Stimulated activated CD4-positive, alpha-beta T cell treated with anti-CD3 and anti-CD28 coated beads, Interleukin-4, amount 100 ng/mL, for 4 hours (primary cell): ENCODE measurements at places on chromosomes 1 and 21.

- DNase-seq: no peak
Measured at GRCh38 chr1:3921765-3922164, 21.7 kb upstream of the C1orf174 start.

- DNase-seq: peak; percentile 18
Measured at GRCh38 chr1:54475357-54475881, 69.2 kb upstream of the SSBP3 start.

DNA sequence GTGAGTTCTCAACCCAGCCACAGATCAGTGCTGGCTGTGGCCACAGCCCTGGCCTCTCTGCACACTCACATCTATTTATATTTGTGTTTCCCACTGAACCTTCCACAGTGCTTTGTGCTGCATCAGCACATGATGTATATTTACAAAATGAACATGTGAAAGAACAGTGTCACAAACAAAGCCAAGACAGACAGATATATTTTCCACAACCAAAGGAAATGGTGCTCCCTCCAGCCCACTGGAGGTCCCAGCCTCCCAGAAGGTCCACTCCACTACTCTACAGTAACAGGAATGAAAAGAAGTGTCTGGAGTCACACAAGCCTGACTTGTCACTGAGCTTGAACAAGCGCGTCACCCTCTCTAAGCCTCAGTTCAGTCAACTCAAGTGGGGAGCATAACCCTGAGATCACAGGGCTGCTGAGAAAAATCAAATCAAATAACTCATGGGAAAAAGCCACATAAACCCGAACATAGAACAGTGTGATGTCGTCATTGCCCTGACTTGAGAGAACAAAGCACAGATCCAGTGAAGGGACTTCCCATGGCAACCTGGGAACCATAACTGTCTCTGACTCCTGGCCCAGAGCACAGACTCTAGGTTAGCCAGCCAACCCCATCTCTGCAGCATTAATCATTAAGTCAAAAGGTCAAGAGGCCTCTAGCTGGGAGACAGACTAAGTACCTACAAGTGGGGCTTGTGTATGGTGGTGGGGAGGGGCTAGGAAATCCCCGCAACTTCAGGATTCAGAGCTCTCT, 121.2 kb downstream of the TRABD2B start:
- no peak for DNase-seq

DNA sequence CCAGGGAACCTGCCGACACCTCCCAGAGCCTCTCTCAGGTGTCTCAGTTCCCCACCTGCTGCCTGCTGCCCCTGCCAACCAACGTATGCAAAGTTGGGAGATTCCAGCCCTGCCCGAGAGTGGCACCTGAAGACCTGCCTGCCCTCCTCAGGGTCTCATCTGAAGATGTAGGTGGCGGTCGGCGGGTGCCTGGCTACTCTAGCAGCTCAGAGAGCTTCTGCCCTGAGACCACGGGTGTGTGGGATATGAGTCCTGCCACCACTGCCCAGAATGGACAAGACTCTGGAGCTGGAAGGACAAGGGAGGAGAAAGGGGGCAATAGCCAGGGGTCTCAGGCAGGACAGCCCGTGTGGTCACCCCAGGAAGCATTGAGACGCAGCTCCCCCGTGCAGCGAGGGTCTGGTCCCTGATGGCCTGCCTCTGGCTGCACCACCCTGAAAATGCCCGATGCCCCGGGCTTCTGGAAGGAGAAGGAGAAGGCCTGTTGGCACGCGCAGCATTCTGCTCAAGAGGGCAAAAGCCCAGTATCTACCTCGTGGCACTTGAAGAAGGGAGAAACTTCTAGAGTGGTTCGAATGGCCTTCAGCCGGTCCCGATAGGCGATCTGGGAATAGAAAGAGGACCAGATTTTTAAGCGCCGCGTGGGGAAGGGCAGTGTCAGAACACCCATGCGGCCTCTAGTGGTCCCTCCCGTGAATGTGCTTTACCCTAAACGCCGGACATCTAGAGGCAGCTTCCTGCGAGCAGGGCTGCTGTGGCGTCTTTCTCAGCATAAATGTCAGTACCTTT, 88.8 kb downstream of the STUM start:
- DNase-seq: no peak

GRCh38 chr21:29064850-29065481, 8.5 kb downstream of the CCT8 start:
- no peak for DNase-seq

GRCh38 chr1:153220606-153221303, 3.4 kb downstream of the PRR9 start:
- no peak for DNase-seq

GRCh38 chr1:164706606-164706987, 147.6 kb downstream of the PBX1 start:
- no peak for DNase-seq

GRCh38 chr1:233907151-233907550, 2.7 kb downstream of the SLC35F3 start:
- no peak for DNase-seq

GRCh38 chr1:100950781-100951180, 54.9 kb downstream of the SLC30A7 start:
- no peak for DNase-seq

- DNase-seq: no peak
Measured at GRCh38 chr1:49728377-49728776, 295.4 kb downstream of the AGBL4 start.

- no peak for DNase-seq
Measured at GRCh38 chr1:68340951-68341350, 108.6 kb upstream of the WLS start.

DNA sequence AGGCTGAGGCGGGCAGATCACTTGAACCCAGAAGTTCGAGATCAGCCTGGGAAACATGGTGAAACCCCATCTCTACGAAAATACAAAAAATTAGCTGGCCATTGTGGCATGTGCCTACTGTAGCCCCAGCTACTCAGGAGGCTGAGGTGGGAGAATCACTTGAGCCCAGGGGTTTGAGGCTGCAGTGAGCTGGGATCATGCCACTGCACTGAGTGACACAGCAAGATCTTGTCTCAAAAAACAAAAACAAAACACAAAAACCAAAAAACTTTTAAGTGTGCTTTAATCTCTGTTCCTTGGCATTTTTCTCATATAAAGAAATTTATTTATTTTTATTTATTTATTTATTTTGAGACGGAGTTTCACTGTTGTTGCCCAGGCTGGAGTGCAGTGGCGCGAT, 208.2 kb downstream of the URB2 start:
- DNase-seq: no peak

DNA sequence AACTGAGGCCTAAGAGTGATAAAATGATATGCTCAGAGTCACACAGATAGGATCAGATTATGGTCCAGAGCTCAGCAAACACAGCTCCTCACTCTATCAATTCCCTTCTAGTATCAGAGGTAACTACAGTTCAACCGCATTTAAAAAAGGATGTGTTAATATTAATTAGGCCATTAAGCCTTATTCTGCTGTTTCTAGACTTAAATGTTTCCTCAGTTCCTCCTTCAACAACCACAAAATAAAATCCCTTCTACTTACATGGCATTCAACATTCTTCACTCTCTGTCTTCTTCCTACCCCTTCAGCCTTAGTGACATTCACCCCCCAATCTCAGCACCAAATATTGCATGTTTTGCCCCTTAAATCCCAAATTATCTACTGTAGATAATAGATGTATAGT, 254.9 kb downstream of the PLPP3 start:
- no peak for DNase-seq

DNA sequence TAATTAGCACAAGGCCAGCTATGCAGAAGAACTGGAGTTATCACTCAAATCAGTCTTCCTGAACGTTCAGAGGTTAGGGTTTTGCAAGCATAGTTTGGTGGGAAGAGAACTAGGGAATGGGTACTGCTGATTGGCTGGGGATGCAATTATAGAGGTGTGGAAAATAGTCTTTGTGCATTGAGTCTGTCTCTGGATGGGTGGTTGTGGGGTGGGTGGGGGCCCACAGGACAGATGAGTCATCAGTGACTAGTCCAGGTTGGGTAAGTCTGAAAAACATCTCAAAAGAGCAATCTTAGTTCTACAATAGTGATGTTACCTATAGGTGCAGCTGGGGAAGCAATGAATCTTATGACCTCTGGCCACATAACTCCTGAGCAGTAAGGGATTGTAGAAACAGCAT, 89.7 kb upstream of the HMCN1 start:
- DNase-seq: no peak

DNA sequence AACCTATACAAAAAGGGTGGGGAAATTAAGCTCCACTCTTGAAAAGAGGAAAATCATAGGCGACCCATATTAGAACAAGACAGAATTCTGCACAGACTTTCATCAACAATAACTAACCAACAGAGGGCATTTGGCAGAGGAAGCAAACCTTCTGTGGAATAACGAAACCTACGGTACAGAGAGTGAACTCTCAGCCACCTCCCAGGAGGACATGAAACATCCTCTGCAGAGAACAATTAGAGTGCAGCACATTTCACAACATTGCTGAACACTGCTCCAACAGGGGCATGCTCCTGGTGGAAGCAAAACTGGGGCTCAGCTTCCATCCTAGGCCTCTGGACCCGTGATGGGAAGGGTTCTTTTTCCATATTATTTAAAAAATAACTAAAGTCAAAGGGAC, 110.9 kb downstream of the KCNJ15 start:
- no peak for DNase-seq

DNA sequence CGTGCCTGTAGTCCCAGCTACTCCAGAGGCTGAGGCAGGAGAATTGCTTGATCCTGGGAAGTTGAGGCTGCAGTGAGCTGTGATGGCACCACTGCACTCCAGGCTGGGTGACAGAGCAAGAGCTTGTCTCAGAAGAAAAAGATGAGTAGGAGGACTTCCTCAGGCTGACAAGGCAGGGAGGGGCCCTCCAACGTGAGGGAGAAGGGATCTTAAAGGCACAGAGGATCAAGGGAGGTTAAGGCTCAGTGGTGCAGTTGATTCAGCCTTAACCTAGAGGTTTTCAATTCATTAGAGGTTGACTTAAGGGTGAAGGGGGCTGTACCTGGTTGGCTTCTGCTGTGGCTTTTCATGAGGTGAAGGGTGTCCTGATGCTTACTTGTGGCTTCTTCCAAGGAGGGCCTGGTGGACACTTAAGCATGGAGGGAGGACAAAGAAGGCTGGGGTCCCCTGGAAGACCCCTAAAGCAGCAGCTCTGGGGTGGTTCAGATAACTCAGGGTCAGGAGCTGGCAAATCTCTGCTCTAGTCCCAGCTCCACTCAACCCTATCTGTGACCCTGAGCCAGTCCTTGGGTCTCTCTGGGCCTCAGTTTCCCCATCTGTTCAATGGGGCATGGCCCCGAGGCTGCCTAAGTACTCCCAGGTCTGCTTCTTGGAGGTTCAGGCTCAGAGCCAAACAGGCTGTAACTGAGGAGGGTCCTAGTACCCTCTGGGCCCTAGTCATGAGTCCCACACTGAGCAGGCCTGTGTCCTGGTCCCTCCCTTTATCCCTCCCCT, 6.3 kb downstream of the EXTL1 start:
- DNase-seq: no peak

DNA sequence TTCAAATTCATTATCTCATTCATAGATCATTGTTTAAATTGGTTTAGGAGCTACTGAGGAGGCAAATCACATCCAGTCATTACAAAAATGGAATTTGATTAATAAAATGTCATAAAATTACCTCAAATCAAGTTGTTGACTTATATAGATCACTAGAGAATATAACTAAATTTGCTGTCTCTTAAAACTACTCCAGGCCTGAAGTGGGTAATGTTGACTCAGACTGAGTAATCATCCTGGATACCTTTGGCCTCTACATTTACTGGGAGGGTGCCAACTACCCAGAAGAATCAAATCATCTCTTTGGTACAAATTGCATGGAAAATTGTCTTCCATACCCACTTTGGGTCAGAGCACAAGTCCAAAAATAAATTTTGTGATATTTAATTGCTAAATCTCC, 191.2 kb upstream of the GREM2 start:
- no peak for DNase-seq

- DNase-seq: no peak
Measured at GRCh38 chr1:219927298-219927955, 930 bp downstream of the SLC30A10 start.

DNA sequence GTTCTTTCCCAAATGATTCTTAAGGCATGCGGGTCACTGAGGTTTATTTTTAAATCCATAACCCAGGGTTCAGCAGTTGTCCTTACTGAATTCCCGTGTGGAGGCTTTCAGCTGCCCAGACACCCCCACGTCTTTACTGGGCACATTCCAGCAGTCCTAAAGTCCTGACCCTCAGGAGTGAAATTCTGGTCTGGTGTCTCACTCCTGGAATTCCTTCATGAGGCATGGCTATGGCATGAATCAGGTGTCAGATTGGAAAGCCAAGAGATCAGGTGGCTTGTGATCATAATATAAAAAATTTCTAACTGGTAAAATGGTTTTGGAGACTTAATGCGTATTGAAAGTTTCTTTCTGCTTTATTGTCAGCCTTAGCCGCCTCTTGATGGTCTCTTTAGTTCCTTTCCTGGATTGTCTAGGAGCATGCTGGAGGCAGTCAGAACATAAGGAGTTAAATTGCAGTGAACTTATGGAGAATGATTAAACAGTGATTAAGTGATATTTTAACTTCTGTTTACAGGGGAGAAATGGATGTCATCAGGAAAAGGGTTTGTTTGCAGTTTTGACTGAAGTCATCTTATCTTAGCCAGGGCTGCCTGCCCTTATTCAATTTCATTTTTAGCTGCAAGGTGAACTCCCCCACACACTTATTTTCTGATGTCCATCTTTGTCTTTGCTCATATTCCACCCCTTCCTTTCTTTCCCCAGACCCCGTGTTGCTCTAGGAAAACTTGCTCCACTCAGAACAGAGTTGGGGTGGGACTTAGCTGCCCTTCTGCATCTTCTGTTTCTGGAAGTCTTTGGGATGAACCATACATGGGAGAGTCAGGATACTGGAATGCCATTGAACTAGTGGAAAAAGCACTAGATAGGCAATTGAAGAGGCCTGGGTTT, 25.7 kb upstream of the MACF1 start:
- no peak for DNase-seq

GRCh38 chr1:90192408-90192807, 197.5 kb downstream of the ZNF326 start:
- no peak for DNase-seq

DNA sequence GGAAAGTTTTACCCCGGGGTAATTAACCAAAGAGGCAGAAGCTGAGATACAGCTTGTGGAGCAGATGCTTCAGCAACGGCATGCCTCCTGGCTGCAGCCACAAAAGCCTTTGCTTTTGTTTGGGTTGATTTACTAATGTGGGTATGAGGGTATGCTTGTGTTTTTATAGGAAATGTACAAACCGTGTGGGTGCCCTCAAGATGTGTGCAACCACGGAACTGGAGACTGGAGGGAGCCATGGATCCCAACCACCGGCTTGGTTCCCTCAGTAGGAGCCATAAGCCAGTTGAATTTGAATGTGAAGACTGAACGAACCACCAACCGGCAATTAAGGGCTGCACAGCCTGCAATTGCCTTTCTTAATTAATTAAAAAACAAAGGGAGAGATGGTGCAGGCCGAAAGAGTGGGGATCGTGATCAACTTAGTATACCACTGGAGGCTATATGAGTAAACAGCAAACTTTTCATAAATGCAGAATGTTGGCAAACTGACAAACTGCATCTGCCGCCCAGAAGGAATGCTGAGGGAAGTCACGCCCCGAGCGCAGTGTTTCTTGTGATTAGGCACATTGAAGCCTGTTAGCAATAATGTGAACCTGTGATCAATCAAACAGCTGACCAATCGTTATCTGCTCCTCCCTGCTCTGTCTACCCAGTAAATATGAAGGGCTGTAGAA, 104.1 kb downstream of the DISP1 start:
- no peak for DNase-seq
